ENCODE measurements at places on chromosomes 2 and 18. TPM values are rescaled to one million over a fixed set of nuclear protein-coding genes. Genes with fewer than 3 reads are reported as not detected.

DNA sequence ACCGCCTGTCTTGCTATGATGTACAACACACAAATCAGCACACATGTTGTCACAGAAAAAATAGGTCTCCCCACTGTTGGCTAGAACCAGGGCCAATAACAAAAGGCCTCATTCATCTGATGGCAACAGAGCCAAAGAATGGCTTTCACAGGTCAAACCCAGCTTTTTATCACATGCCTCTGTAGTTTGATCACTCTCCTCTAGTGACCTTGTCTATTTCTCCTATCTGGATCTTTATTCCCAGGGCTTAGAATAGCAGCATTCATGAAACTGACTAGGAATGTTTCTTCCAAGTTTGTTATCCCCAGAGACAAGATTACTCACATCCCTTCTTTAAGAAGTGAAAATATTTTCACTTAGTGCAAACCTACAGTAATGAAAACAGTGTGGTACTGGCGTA lies 285.8 kb upstream of the GYPC start:
- no peak for DNase-seq

Gene CFC1
- not detected for polyA plus RNA-seq

Gene EMILIN1
- 80.4 TPM for polyA plus RNA-seq

- no peak for DNase-seq
These were observed 63.9 kb upstream of the EDAR start for GRCh38 chr2:109052922-109053321.

DNA sequence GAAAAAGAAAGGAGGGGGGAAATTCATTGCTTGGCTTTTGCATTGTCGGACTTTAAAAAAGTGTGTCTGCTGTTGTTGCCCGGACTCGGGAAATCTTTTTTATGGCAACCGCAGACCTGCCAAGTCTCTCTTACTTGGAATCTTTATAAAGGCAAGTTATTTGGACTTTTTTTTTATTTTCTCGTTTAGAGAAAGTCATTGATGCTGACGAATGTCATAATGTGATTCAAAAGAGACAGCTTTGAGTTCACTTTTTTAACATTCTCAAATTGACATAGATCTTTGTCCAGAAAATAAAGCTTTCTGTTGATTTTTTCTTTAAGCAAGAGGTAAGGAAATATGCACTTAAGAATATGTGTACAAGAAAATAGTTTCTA lies 651 bp upstream of the ZNF521 start:
- no peak for DNase-seq

DNA sequence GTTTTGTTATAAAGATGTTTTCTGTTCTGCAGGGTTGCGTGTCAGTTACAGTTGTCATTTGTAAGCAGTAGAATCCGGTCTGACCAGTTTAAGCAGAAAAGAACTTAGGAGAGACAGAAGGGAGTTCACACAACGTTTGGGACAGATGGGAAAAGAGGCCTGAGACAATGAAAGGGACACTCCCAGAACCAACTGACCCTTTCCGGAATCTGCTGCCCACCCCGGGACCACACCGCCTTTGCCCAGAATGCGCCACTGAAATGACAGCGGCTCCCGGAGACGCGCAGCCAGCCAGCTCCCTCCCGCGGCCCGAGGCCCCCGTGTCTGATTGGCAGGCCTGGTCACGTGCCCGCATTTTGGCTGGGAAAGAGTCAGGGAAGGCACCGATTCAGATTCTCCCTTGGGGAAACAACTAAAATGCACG lies 244.6 kb downstream of the BCL2 start:
- DNase-seq, result no peak

Gene SERPINB3
- 0.17 TPM for polyA plus RNA-seq

- DNase-seq, result no peak
These were observed 98.5 kb upstream of the RIOK3 start for GRCh38 chr18:23354625-23355024.

DNA sequence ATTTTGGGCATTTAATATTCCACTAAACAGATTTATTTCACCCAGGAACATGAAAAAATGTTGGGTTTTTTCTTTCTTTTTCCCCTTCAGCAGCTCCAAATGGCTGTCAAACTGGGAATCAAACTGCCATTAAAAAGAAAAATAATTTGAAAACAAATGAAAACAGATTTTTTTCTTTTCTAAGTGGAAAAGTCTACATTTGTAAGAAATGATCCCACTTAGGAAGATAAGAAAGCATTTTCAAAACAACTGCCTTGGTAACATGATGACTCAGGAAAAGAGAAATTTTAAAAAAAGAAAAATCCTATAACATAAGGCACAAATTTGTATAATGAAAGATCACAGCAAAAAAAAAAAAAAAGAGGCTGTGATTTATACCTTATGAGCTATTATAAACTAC lies 20.0 kb downstream of the ZNF521 start:
- DNase-seq, result no peak

DNA sequence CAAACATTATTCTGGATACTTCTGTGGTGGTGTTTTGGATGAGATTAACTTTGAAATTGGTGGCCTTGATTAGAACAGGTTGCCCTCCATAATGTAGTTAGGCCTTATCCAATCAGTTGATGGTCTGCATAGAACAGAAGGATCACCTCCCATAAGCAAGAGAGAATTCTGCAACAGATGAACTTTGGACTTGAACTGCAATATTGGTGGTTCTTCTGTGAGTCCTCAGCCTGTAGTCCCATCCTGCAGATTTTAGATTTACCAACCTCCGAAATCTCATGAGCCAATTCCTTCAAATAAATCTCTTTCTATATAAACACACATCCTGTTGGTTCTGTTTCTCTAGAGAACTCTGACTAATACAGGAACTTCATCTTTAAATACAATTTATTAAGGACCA lies 81.9 kb downstream of the IRS1 start:
- DNase-seq, result no peak

Gene TUBA4B
- polyA plus RNA-seq, result not detected

DNA sequence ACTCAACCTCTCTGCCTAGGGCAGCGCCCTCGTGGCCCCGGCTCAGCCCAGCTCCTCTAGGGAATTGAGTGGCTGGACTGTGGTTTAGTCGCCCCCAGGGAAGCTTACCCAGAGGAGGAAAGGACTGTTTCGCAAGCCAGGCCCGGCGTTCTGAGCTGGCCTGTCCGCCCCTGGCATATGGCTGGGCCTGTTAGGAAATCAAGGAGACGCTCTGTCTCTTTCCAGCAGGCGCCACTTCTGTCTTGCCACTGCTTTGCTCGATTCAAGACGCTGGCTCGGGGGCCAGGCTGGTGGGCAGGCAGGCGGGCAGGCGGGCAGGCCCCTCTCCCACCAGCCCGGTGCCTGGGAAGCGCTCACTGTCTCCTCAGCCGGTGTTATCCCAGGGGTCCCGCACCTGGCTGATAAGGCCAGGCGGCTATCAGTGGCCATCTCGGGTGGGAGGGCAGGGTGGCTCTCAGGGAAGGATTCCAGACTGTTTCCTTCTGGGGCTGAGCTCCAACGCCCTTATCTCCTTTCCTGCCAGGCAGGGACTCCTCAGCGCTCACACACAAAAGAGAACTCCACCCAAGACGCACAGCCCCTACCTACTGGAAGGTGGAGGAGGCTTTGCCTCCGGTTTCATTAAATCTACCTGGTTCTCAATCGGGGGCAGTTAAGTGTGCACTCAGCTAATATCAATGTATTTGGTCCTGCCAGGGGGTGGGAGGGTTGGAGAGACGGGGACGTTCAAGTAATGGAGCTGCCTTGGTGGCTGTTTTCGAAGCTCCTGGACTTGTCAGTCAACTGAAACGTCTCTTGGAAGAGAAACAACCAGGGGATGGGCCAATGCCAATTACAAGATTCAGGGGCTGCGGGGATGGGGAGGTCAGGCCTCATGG lies 109.1 kb downstream of the SMAD7 start:
- no peak for DNase-seq

All from left renal pelvis (tissue), 4 donors.